Activated T-cell treated with anti-CD3 and anti-CD28 coated beads for 4 hours (primary cell): ENCODE measurements at places on chromosomes 13 and 19.
A peak's percentile ranks its signal among the peaks of the same experiment; 100 is the strongest.

DNA sequence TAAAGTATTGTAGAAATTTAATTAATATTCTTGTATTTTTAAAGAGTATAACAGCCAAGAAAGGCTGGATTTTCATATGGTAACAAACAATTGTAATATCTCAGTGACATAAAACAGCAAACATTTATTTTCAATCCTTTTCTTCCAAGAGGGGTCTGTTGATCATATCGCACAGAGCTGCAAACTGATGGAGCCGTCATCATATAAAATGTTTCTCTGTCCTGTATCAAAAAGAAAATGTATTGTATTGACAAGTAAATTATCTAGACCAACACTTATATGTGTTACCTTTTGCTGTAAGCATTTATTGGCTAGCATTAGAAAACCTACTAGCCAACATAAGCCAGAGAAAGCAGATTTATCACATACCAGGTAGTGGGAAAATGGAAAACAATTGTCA is 2861.4 kb upstream of the PCDH20 start:
- DNase-seq, result no peak

DNA sequence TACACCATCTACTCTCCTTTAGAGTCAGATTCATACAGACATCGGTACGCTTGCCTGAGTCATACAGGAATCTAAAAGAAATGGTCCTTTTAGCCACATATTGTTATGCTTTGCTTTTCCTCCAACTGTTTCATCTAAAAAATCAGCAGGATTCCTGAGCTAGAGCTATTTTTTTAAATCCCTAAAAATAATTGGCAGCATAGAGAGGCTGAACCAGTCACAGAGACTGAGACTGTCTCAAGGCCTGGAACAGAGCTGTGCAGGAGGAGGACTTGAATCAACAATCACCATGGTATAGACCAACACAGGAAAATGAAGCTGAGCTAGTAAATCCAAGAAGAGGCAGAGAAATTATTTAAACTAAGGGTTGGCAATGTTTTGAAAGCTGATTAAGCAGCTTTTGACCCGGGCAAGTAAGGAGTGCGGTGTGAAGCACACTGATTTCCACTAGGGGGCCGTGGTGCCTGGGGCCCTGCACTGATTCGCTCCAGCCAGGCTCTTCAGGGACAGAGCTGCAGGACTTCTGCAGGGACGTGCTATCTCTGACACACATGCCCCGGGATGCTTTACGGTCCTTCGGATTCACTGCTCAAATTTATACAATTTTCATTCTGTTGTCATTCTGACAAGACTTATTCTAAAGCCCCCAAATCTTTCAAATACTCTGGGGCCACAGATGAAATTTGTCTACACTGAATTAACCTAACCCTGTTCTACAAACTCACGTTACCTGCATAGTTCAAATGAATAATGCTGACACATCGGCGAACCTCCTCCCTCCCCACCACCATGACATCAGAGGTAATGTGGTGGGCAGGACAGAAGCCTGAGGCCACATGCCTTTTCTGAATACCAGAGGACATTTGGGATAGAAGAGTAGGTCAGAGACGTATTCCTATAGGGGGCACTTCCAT is 87.6 kb upstream of the SLC15A1 start:
- DNase-seq, result peak; percentile 12

DNA sequence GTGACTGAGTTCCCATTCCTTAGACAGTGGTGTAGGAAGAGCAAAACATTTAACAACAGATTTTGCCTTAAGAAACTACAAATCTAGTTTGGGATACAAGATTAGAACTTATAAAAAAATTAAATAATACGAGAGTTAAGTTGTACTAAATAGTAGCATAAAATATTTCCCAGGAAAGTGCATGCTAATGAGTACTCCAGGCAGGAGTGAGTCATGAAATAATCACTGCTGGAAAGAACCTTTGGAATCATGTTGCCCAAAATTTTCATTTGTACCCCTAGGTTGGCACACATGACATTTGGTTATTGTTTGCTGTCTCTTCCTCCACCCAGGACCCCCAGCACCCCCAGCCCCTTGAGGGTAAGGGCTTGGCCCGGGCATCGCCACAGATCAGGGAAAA is 26.3 kb upstream of the KL start:
- DNase-seq, result no peak

GRCh38 chr13:114283576-114283975 is 2.2 kb downstream of the UPF3A start:
- no peak for DNase-seq

DNA sequence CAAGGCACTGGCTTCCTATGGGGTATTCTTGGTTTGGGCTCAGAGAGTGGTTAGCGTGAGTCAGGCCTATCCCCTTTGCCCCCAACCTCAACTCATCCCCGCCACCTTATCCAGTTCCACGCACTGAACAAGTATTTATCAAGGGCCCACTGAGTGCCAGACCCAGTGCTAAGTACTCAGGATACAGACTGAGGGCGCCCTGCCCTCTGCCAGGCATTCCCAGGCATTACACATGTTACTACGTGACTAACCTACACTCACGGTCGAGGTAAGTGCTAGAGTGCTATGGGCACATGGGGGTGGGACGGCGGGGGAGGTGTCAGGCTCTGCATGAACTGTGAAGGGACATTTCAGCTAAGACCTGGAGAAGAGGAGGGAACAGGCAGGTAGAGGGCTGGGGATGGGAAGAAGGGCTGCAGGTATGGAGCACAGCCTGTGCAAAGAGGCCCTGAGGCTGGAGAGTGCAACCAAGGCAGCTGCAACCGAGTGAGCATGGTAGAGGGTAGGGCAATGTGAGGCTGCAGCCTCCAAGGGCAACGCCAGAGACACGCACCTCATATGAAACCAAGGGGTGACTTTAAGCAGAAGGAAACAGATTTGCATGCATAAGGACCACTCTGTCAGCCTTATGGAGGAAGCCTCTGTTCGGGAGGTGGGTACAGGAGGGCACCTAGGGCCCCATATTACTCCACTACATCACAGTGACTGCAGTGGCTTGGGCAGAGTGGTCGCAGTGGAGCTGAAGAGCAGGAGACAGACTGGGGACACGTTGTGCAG is 22.5 kb downstream of the DHRS12 start:
- no peak for DNase-seq

GRCh38 chr19:18589380-18590272 is 1.0 kb downstream of the REX1BD start:
- peak; percentile 46 for DNase-seq

DNA sequence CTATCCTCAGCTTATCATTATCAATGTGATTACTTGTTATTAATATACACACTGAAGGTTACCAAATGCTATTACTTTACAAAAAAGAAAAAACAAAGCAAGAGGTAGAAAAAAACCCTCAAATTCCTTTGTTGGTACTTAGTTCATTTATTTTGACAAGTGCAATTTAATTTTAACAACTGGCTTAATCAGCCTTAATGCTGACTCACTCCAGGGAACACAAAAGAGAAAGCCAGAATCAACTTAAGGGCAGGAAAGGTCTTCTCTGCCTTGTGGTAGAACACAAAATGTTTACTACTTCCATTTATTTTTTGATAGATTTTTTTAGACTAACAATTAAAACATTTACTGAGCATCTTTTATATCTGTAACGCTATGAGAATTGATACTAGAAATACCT is 417.1 kb downstream of the PCDH17 start:
- DNase-seq, result no peak

DNA sequence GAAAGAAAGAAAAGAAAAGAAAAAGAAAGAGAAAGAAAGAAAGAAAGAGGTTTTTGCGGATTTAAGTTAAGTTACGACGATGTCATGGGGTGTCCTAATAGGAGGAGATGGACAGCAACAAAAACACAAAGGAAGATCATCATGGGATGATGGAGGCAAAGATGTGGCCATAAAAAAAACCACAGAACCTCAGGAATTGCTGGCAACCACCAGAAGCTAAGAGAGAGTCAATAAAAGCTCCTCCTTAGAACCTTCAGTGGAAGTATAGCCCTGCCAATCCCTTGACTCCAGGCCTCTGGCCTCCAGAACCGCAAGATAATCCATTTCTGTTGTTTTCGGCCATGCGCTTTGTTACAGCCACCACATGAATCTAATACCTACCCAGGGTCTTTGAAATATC is 11.5 kb downstream of the PLEKHA4 start:
- no peak for DNase-seq

DNA sequence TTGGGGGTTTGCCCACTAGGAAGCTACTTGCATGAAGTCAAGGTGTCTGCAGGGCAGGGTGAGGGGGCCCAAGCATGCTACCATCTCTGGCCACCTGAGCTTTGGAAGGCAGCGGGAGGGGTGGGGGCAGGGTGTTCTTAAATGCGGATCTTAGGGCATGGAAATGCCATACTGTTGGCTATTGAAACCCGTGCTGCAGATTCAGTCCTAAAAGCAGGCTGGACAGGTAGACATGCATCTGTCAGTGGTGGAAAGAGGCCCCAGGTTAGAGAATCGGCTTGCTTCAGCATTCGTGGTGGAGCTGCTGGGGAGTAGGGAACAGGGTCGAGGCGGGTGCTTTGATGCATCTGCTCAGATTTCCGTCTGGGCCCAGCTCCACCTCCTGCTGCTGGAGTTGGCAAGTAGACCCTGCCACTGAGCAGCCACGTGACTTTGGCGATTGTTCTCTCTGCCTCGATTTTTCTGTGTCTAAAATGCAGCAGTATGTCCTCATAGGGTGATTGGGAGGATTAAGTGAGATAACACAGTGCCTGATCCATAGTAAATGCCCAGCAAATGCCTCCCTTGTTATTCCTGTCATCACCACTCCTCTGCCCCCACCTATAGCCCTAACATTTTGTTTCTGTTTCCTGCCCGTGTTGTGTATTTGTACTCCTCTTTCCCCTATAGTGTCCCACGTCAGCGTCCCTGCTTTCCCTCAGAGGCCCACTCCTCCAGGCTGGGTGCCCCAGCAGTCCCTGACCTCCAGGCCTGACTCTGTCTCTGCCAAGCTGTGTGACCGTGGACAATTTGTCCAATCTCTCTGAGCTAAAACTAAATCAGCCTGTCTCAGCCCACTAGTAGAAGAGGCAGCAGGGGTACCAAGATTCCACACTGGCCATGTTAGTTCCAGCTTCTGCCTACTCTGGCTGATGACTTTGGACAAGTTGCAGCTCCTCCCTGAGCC is 5.8 kb downstream of the PPP1R37 start:
- DNase-seq, result no peak

- no peak for DNase-seq
Observed at GRCh38 chr13:40640202-40640601, 26.2 kb downstream of the FOXO1 start.

DNA sequence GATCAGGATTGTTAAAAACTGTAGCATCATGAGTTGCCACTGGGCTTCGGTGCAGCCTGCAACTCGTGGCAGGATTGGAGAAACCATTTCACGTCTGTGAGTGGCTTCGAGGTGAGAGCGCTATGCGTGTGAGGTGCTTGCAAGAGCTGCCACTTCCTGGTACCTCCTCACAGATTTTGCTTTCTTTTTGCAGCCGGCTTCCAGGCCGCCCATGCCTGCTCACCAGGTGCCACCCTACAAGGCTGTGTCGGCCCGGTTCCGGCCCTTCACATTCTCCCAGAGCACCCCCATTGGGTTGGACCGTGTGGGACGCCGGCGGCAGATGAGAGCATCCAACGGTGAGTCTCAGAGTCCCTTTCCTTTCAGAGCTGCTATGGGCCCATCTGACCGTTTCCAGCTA is 57.9 kb upstream of the C1QTNF9 start:
- DNase-seq, result peak; percentile 55

DNA sequence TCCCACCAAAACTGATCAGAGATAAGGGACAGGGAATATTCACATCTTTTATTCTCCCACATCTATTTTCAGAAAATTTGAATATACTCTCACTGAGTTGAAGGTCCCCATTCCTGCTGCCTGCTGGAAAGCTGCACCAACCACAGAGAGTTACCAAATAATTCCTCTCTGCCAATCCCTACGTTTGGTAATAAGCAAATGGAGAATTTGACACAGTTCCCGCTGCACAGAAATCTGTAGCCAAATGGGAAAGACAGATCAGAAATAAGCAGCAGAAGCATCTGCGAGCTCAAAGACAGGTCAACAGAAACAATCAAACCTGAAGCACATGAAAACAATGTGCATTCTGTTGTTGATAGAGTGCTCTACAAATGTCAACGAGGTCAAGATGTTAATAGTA is 9.9 kb downstream of the ZNF112 start:
- DNase-seq, result no peak

DNA sequence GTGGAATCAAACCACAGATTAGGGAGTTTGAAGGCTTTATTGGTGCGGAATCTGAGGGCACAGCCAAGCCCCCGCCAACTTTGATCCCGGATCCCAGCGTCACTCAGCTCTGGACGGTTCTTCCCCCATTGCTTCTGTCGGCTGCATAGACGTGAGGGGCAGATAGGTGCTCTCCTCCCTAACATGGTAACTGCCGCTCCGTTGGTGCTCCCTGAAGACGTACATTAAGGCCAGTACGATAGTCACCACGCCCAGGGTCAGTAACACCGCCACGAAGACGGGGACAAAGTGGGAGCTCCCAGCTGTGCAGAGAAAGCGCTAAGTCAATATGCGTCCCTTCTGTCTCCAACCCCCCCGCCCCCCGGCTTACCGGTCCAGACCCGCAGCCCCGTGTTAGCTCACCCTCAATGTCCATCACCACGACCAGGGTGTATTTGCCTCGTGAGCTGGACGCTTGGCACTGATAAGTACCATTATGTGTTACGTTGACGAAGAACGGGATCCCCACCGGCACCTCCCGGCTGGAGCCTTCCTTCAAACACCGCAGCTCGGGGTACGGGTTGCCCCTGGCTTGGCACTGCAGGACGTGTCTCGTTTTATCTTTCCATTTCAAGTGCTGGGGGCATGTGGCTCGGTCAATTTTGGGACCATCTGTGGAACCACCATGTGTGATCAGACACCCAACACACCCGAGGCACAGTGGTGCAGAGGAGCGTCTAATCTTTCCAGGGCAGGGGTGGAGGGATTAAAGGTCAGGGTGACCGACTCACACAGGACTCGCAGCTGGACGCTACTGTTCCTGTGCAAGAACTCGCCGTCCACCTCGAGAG is 644 bp upstream of the RAVER1 start:
- no peak for DNase-seq

- no peak for DNase-seq
Observed at GRCh38 chr13:42478531-42479156, 95.3 kb upstream of the TNFSF11 start.
